Activated T-helper 1 cell treated with anti-CD3 and anti-CD28 coated beads, Interleukin-2, amount 50 U/mL, for 16 hours (primary cell): ENCODE measurements at places on chromosomes 3 and 15.

DNA sequence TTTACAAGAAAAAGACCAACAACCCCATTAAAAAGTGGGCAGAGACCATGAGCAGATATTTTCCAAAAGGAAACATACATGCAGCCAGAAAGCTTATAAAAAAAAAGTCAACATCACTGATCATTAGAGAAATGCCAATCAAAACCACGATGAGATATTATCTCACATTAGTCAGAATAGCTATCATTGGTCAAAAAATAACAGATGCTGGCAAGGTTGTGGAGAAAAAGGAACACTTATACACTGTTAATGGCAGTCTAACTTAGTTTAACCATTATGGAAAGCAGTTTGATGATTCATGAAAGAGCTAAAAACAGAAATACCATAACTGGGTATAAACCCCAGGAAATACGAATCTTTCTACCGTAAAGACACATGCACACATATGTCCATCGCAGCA lies 76.3 kb downstream of the SUCNR1 start:
- no peak for DNase-seq

DNA sequence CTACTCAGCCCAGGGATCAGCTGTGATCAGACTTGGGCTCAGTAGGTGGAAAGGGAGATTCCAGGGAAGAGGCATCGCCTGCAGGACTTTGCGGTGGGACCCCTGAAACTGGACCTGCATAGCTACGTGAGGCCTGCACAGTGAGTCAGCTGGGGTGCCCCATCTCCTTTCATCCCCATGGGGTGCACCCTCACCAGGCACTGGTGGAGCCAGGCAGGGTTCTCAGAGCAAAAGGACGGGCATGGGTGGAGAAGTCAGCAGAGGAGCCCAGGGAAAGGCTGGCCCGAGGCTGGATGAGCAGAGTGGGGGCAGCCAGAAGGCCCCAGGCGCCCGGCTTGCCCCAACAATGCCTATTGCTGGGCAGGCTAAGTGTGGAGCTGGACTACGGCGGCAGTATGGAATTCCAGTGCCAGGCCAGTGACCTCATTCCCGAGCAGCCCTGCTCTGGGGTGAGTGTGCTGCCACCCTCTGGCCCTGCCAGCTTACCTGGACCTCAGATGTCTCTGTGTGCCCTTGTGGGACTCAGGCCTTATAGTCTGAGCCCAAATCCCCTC lies 19.7 kb downstream of the ACAA1 start:
- DNase-seq, result no peak

GRCh38 chr15:91413142-91413541 lies 313.1 kb downstream of the SV2B start:
- no peak for DNase-seq

- DNase-seq, result no peak
These were observed 848 bp downstream of the SYNM start for GRCh38 chr15:99105514-99106341.

GRCh38 chr3:110788794-110789193 lies 282.8 kb upstream of the NECTIN3 start:
- no peak for DNase-seq

DNA sequence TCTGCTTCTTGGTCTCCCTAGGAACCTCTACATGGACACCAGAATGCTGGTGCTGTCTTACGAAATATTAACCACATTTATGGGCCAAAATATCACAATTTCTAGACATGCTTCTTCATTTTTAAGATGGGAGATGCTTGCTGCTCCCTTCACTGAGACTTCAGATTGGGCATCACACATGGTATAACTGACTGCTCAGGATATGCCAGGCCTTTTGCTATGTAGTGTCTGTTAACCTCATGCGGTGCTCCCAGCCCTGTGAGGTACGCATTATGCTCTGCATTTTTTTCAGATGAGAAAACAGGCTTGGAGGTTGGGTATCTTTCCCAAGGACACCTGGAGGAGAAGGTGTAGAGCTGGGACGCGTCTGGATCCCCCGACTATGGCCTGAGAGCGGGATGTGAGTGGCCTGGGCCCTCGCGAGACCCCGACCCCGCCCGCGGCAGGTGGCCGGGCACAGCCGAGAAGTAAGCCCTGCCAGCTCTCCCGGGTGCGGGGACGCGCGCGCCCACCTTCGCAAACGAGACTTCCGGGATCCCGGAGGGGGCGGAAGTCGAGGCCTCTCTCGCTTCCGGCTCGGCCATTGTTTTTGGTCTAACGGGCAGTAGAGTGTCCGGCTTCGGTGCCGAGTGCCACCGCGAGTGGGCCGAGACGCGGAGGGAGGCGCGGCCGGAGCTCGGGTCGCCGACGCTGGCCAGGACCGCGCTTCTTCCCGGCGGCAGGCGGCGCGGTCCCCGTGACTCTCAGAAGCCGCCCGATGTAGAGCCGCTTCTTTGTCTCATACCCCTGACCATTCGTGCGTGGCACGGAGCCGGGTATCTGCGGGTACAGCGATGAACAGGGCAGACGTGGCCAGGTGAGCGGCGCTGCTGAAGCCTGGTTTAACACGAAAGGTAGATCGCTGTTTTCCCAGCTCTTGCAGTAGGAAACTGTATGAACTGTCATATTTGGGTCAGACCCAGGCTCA lies at the start of gene ZKSCAN7:
TSS of gene ZKSCAN7 (plus strand) at position 568 of the 967 bp plus-strand sequence. CDS start 1,855 bp downstream, outside the sequence.
- peak; percentile 19 for DNase-seq
